COLO829 (cell line): ENCODE measurements at places on chromosomes 1 and 21.

- no peak for DNase-seq
These were observed 21.4 kb downstream of the STUM start for GRCh38 chr1:226569879-226570547.

- no peak for DNase-seq
These were observed 235.9 kb upstream of the DAB1 start for GRCh38 chr1:57659804-57660203.

DNA sequence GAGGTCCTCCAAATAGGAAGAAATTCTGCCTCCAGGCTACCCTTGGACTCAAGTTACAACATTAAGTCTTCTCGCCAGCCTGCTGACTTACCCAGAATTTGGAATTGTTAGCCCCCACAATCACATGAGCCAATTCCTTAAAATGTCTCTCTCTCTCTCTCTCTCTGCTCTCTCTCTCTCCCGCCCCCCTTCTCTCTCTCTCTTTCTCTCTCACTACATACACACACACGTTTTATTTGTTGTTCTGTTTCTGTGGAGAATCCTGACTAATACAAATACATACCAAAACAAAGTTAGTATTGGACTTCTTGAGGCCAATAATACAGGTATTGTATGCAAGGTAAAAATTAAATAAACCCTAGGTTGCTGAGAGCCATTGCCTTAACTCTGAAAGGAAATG, 72.1 kb downstream of the TNFSF18 start:
- no peak for DNase-seq

DNA sequence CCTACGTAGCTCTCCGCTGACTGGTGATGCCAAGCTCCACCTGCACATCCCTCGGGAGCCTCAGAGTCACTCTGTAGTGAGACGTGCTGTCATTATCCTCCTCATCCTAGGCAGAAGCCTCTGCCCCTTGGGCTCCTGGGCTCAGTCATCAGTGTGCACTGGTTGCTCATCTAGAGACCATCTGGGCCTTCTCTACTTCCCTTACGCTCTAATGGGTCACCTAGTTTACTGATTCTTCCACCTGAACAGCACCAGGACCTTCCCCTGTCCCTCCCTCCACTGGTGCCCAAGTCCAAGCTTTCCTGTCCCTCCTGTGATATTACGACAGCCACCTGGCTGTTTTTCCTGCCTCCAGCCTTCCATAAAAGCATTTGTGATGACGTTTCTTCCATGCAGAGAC, 136.1 kb upstream of the ERRFI1 start:
- DNase-seq = no peak

DNA sequence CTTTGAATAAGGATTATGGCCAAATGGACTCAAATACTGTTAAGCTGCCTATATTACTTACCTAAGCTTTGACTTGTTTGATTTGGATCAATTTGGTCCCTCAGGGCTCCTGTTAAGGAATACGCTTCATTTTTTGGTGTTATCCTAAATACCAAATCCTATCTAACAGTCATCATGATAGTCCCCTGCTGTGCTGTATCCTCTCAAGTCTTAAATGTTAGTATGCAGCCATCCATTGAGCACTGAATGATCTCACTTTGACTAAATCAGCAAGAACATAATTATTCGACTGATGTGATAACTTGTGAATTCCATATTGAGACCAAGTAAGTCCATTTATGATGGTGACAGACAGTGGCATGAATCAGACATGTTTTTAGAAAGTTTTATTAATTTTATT, 53.1 kb upstream of the ATF3 start:
- no peak for DNase-seq

GRCh38 chr1:20371883-20372282, 81.2 kb downstream of the VWA5B1 start:
- peak; percentile 8 for DNase-seq

DNA sequence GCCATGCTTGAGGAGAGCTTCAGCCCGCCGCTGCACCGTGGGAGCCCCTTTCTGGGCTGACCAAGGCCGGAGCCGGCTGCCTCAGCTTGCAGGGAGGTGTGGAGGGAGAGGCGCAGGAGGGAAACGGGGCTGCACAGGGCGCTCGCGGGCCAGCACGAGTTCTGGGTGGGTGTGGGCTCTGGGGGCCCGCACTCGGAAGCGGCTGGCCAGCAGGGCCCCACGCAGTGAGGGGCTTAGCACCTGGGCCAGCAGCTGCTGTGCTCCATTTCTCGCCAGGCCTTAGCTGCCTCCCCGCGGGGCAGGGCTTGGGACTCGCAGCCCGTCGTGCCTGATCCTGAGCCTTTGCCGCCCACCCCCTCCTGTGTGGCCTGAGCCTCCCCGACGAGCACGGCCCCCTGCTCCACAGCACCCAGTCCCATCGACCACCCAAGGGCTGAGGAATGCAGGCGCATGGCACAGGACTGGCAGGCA, 1554.0 kb downstream of the KCNT2 start:
- no peak for DNase-seq

DNA sequence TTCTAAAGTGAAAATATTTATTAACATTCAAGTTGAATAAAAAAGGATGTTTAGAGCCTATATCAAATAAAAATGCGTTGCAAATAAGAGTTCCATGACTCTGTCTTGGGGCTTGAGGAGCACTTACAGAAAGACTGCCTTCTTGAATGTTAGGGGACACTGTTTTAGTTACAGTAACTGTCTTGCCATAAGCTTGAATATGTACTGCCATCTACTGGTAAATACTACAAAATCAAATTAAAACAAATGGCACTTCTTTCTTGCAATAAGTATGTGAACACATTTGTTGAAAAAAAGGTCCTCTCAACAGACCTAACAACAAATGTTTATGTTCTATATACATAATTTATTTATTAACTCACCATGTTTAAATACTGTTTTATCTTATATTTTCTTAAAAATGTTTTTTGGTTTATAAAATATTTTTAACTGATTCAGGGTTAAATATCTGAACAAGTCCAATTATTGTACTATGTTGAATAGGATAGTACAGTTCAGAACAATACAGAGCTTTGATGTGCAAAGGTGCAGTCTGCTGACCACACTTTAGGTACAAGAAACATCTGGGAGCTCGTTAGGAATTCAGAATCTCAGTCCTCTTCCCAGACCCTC, 199.5 kb downstream of the LRRIQ3 start:
- peak; percentile 26 for DNase-seq

DNA sequence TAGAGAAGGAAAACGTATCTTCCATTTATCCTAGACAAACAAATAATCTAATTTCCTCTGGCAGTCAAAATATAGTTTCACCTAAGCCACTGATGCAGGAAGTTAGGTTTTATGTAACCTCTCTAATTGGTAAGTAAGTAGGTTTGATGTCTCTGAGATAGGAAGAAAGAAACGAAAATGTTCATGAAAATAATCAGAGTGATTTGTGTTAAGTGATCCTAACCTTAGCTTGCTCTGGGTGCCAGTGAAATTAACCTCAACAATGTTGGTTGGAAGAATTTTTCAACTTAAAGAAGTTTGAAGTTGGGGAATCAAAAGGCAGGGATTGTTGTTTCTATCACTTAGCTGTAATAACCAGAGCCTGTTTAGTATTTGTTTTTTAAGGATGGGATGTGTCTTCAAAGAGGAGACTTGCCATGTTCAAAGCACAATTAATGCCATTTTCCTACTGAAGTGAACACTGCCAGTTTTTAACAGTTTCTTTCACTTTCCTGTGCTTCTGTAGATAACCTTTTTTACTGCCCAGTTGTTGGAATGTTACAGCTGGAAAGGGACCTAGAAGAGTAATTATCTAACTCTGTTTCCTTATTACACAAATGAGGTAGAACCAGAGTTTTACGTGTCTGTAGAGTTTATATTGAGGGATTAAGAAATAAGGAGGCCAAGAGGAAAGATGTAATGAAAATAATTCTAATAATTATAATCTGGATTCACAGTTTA, 18.4 kb downstream of the HIPK1 start:
- DNase-seq = no peak

- DNase-seq = no peak
These were observed 1.0 kb downstream of the TRMT1L start for GRCh38 chr1:185155600-185156287.

DNA sequence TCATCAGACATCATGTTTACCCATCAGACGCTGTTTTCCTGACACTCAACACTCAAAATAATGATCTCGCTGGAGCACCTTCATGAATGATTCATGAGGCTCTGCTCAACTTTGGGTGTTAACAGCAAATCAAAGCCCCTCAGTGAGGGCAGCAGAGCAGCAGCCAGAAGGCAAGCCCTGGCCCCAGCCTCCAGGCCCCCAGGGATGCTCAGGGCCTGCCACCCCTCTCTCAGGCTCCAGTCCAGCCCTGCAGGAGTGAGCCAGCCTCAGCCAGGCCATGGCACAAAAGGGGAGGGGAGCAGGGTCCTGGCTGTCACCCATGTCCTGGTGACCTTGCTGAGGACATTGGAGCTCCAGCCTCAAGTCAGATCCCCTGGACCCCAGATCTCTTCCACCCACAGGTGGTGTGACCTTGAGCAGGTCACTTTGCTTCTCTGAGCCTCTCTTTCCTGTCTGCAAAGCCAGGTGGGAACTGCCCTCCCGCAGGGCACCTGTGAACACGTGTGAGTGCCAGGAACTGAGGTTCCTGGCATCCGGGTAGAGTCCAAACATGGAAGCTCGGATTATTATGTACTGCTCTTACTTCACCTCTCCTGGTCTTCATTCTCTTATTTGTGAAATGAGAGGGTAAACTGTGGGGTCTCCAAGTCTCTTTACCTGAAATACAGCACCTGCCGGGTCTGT, 161.6 kb upstream of the VAMP3 start:
- DNase-seq = no peak

DNA sequence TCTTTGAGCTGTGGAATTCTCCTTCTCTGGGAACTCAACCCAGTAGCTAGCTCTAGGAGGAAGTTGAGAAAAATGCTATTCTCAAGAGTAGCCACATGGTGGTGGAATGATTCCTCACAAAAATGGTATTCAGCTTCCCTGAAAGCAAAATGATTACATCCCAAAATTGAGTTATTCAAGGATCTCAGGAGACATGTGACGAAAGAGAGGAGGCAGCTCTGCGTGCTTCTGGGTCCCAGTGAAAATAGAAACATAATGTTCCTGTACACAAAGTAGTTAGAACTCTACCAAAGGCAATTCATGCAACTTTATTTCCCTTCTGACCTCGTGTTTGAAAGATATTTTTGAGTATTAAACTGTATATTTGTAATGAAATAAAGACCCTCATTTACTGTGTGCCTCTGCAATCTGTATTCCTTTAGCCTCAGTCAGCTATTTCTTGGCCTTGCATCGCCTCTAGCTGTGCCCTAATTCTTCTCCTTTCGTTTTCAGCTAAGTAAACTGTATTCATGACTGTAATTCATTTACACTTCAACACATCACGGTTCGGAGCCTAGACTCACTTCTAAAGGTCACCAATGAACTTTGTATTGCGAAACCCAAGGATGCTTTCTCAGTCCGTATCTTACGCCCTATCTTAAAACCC, 167.3 kb downstream of the FASLG start:
- peak; percentile 82 for DNase-seq

DNA sequence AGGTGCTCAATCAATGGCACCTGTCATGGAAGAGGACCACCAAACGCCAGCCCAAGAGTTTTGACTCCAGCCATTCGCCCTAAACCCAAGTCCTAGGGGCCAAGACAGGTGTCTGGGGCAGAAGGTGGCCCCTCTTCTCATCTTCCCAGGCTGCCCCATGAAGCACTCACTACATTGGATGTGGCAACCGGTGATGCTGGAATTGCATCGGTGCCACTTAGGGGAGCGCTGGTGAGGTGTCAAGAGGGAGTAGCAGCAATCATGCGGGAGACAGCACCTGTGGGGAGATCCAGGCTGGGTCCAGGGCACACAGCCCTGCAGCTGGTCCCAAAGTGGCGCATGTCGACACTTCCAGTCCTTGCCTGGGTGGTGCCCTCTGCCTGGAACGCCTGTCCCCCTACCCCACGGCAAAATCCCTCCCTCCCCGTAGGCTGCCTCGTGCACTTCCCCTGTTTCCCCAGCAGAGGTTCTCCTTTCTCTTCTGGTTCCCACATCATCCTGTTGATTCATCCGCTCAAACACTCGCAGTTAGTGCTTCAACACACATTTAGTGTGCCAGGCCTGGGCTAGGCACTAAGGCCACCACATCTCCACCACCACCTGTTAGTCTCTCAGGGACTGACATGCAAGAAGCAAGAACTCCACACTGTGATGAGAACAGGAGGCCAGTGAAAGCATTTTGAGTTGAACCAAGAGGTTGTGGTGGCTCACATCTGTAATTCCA, 18.5 kb downstream of the PLA2G2D start:
- peak; percentile 61 for DNase-seq

- no peak for DNase-seq
These were observed 49.6 kb downstream of the WDR64 start for GRCh38 chr1:241701483-241702295.

DNA sequence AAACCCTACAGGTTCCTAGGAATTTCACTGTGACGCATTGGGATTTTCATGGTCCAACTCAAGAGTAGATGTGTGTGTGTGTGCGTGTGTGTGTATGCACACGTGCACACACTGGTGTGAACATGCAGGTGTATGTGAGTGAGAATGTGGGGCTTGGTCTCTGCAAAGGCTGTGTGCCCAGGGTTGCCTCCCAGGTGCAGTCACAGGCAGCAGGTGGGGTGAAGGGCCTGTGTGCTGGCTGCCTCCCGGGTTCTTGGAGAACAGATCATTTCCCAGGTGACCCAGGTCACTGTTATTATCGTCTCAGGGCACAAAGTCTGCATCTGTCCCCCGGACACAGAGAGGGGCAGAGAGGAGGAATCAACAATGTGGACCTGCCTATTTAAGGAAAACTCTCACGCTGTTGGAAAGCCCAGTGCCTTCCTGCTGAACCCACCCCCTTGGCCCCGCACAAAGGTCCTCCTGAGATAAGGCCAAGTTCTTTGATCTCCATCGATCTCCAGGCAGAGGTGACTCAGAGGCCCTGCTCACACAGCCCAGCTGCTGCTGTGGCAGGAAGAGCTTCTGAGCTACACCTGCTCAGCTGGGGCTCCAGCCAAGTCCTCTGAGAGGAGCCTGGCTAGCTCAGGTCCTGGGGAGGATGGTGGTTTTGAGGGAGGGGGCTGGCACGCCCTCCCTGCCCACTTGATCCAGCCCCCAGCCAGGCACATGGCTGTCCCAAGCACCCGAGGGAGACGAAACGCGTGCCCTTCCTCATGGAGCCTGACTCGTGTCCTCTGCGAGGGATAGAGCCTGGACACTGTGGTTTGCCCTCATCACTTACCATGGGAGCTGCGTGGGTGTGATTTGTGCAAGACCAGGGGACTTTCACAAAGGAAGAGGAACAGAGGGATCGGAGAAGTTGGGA, 134.0 kb upstream of the ARHGEF16 start:
- no peak for DNase-seq

GRCh38 chr1:54497338-54497737, 50.7 kb upstream of the ACOT11 start:
- no peak for DNase-seq

DNA sequence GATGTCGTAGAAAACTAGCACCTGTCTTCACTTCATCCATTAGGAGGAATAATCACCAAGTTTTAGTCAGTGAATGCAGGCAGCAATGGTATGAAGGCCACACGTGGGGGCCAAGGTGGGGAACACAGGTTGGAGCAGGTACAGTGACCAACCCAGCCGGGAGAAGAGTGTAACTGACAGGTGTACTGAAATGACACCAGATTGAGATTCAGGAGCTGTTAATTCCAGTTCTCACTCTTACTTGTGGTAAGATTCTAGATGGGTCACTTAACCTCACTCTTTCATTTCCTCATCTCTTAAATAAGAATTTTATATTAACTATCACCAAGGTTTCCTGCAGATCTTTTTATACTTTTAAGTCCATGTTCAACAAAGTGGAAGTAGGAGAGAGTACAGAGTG, 206.2 kb upstream of the PTBP2 start:
- DNase-seq = no peak
